Breast epithelium (tissue), 4 donors: ENCODE measurements at places on chromosomes 2 and 18. TPM values are rescaled to one million over a fixed set of nuclear protein-coding genes. Genes with fewer than 3 reads are reported as not detected.

The DSG1 gene
- total RNA-seq = not detected

The C2orf69 gene
- 12.7 TPM for total RNA-seq

The AOX1 gene
- total RNA-seq = 111 TPM

- no peak for DNase-seq
- no peak overlapping the region for H3K4me3 ChIP-seq
- H3K4me1 ChIP-seq = no peaks in the 10 kb centered on the region
- no peaks in the 10 kb centered on the region for H3K27me3 ChIP-seq
Measured at GRCh38 chr2:17818235-17818815, 2.1 kb downstream of the MSGN1 start.

GRCh38 chr2:27931361-27931950 is 40.9 kb downstream of the BABAM2 start:
- H3K4me3 ChIP-seq = no peak overlapping the region
- H3K36me3 ChIP-seq = no peaks in the 10 kb centered on the region
- no peak for DNase-seq
- no peaks in the 10 kb centered on the region for H3K4me1 ChIP-seq

- H3K4me3 ChIP-seq = no peak overlapping the region
- no peaks in the 10 kb centered on the region for H3K27me3 ChIP-seq
- no peak overlapping the region for H3K27ac ChIP-seq
- DNase-seq = no peak
- H3K4me1 ChIP-seq = no peaks in the 10 kb centered on the region
- no peaks in the 10 kb centered on the region for H3K36me3 ChIP-seq
Measured at GRCh38 chr2:69652206-69652605, 8.7 kb upstream of the AAK1 start.

DNA sequence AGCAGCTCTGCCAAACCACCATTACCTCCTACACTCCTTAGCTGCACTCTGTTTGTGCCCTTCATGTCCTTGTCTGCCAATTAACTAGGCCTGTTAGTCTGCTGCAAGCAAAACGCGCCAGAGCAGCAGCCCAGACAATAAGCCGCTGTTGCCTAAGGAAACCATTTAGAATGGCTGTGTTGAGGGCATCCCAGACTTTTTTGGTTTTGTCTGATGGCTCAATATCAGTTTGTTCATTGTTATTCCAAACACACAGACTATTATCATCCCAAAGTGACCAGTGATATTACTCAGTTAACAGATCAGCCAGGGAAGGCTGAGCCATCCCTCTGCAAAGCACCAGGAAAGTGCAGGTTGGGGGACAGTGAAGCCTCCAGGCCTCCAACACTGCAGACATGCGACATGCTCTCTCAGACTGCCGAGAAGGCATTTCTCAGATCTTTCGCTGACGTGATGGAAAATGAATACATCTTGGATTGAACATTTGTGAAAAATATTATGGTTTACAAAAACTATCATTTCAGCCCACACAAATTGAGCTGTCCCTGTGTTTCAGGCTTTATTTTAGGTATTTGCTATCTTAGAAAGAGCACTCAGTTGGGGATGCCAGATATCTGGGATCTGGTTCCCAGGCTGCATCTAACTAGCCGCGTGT is 182.0 kb upstream of the HNRNPA3 start:
- no peak for DNase-seq
- no peaks in the 10 kb centered on the region for H3K27me3 ChIP-seq
- H3K4me1 ChIP-seq = no peaks in the 10 kb centered on the region
- H3K4me3 ChIP-seq = no peak overlapping the region
- no peaks in the 10 kb centered on the region for H3K36me3 ChIP-seq
- H3K27ac ChIP-seq = no peak overlapping the region

GRCh38 chr18:615773-616172 is 19.0 kb downstream of the CLUL1 start:
- DNase-seq = no peak
- no peaks in the 10 kb centered on the region for H3K27me3 ChIP-seq
- no peak overlapping the region for H3K27ac ChIP-seq
- no peaks in the 10 kb centered on the region for H3K4me1 ChIP-seq

DNA sequence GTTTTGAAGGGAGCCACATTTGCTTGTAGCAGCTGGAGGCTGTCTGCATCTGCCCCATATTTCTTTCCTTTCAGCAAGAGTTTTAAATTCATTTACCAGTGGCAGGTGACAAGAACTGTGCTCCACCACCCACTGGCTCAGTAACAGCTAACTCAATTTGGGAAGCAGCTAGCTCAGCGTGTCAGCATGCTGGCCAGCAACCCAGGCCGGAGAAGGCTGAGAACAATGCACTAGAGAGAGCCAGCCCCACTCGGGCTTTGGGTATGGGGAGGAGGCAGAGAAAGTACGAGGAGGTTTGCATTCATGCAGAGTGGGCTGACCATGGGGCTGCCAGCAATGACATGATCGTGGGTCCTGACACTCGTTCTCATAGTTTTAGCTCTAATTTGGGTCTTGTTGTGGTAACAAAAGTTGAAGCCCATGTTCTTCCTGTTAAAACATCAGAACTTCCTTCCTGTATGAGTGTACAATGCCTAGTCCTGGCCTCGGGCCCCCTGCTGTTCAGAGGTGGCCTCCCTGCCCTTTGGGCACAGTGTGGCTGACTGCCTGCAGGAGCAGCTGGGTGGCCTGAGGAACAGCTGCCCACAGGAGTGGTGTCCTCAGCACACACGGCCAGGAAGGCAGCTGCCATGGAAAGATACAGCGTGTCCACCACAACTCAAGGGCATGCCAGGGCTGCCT is 23.0 kb downstream of the CDC42EP3 start:
- H3K36me3 ChIP-seq = no peaks in the 10 kb centered on the region
- H3K27me3 ChIP-seq = no peaks in the 10 kb centered on the region

- no peak for DNase-seq
- no peaks in the 10 kb centered on the region for H3K36me3 ChIP-seq
- H3K4me1 ChIP-seq = no peaks in the 10 kb centered on the region
- no peak overlapping the region for H3K27ac ChIP-seq
- no peak overlapping the region for H3K4me3 ChIP-seq
Measured at GRCh38 chr18:68818584-68818983, 20.7 kb downstream of the CCDC102B start.
